ENCODE measurements at places on chromosomes 2 and 18. TPM values are rescaled to one million over a fixed set of nuclear protein-coding genes. Genes with fewer than 3 reads are reported as not detected.

TCF4 gene
- 110 TPM for total RNA-seq

REEP1 gene
- total RNA-seq: 0.15 TPM

PIEZO2 gene
- 3.0 TPM for total RNA-seq

SLC30A3 gene
- 0.15 TPM for total RNA-seq
